Activated naive CD8-positive, alpha-beta T cell treated with anti-CD3 and anti-CD28 coated beads, Interleukin-2, amount 50 U/mL, for 24 hours (primary cell): ENCODE measurements at places on chromosomes 2 and 18.

GRCh38 chr2:182360663-182361260, 66.1 kb downstream of the PDE1A start:
- DNase-seq: no peak

GRCh38 chr2:16870491-16871076, 204.9 kb upstream of the CYRIA start:
- no peak for DNase-seq

GRCh38 chr2:157460897-157461296, 17.0 kb upstream of the CYTIP start:
- no peak for DNase-seq

DNA sequence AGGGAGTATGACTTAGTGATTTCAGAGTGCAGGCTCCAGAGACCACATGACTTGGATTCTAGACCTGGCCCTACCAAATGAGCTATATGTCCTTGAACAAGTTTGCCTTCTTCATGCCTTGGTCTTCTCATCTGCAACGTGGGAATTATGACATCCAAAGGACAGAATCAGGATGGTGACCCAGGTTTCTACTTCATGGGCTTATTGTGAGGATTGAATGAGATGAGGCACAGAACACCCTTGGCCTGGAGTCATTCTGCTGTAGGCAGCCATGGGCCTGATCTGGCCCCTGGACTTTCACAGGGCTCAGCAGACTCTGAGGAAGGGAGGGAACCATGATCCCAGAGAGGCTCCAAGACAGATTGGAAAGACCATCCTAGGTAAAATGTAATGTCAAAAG, 85.6 kb upstream of the HAAO start:
- DNase-seq: no peak

GRCh38 chr2:130369311-130369964, 13.6 kb downstream of the PTPN18 start:
- DNase-seq: no peak

GRCh38 chr2:127084611-127085316, 22.2 kb downstream of the BIN1 start:
- peak; percentile 52 for DNase-seq

GRCh38 chr2:83238111-83238510, 1221.0 kb downstream of the SUCLG1 start:
- no peak for DNase-seq

DNA sequence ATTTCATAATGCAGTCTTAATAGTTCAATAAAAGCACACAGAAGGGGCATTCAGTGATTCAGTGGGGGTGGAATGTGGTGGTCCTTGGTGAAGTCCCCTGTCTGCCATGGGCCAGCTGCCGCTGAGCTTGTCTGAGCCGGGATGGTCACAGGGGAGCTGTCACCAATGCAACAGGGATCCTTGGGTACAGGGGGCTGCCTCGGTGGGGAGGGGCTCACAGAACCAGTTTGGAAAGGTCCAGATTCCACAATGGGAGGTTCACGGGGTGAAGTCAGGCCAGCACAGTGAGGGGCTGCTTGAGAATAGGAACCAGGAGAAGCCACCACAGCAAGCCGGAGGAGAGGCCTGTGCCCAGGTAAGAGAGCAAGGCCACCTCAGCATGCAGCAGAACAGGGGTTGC, 75.4 kb downstream of the GYPC start:
- DNase-seq: no peak

GRCh38 chr2:110166266-110166665, 38.5 kb downstream of the NPHP1 start:
- DNase-seq: no peak

DNA sequence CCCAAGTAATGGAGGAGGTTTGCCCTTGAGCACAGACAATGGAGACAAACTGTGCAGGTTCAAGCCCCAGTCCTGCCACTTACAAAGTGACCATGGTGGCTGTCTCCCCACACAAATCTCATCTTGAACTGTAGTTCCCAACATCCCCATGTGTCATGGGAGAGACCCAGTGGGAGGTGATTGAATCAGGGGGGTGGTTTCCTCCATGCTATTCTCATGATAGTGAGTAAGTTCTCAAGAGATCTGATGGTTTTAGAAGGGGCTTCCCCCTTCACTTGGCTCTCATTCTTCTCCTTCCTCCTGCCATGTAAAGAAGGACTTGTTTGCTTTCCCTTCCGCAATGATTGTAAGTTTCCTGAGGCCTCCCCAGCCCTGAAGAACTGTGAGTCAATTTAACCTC, 225.4 kb downstream of the TXNL1 start:
- no peak for DNase-seq

GRCh38 chr2:65367524-65367923, 64.9 kb downstream of the SPRED2 start:
- no peak for DNase-seq

- peak; percentile 28 for DNase-seq
These were observed 573 bp downstream of the PAIP2B start for GRCh38 chr2:71226096-71226964.

- no peak for DNase-seq
These were observed 186.9 kb upstream of the SALL3 start for GRCh38 chr18:78792736-78793135.

DNA sequence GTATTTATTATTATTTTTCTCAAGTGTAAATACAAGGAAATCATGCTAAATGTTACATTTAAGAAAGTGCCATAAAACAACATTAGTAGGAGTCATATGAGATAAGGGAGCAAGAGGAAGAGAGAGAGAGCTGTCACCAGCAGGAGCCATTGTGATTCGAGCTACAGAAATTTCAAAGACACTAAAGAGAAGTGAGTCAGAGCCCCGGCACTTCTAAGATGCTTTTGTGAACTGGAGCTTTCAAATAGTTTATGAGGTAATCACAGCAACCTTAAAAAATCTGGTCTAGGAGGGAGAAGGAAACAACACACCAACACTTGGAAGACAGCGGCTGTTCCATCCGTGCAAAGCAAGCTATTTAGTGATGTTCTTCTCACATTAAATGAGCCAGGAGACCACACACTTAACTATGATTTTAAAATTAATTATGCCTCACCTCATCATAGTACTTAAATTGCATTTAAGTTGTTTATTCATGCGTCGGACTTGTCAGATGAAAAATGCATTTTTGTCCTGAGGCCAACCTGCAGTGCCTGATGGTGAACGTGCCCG, 382.7 kb upstream of the SALL3 start:
- no peak for DNase-seq

GRCh38 chr18:10559553-10560451, 34.0 kb downstream of the NAPG start:
- DNase-seq: peak; percentile 20

DNA sequence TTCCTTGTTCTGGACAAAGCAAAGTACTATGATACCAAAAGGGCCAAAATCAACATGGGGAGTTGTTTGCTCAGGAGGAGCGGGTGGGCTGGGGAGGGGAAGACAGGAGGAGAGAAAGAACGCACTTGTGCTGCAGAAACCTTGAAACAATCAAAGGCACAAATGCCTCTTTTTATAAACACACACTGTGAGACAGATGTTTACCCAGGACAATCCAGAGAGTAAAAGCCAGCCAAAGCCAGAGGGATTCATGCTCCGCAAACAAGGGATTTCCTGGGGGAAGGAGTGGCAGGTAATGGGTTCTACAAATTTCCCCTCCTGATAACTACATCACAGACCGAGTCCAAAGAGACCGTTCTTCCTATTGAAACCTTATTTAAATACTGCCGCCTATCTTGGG, 323.5 kb upstream of the SKOR2 start:
- DNase-seq: no peak

DNA sequence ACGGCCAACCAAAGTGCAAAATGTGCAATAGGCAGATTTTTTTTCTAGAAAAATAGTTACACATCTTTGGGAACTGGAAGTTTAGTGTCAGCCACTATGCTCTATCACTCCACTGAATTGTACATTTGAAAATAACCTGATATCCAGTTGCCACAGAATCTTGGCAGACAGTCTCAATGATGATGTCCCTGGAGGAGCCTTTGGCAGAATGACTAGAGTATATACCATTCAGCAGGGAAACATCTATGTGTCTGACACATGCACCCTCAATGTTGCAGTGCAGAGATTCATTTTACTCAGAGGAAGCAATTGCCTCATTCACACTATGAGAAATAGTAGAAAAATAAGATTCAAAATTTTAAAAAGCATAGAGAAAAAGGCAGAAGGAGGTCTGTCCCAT, 475.8 kb downstream of the LRRTM4 start:
- no peak for DNase-seq

DNA sequence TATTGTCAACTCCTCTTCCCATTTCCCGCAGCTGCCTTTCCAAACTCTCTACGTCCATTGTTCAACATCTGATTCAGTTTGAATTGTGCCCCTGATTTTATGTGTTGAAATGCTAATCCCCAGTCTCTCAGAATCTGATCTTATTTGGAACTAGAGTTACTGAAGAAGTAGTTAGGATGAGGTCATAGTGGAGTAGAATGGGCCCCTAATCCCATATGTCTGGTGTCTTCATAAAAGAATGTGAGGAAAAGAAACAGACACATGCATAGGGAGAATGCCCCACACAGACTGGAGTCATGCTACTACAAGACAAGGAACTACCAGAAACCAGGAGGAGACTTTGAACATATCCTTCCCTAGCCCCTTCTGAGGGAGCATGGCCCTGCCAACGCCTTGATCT, 99.2 kb downstream of the LRP1B start:
- no peak for DNase-seq

DNA sequence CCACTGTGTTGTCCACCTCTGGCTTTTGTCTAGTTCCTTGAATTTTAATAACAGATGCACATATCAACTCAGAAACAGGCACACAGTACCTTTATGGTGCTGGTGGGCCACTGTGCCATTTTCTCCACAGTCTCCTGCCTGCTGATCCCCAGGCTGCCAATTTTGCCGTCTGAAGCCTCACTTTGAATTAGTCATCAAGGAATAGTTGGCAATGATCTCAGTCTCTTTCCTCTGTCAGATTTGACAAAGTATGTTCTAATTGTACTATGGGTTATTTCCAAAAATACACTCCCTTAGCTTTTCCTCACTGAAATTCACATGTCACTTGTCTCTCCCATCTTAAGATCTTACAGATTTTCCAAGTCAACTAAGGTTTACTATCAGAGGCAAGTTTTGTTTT, 140.7 kb downstream of the ZNF516 start:
- DNase-seq: no peak

DNA sequence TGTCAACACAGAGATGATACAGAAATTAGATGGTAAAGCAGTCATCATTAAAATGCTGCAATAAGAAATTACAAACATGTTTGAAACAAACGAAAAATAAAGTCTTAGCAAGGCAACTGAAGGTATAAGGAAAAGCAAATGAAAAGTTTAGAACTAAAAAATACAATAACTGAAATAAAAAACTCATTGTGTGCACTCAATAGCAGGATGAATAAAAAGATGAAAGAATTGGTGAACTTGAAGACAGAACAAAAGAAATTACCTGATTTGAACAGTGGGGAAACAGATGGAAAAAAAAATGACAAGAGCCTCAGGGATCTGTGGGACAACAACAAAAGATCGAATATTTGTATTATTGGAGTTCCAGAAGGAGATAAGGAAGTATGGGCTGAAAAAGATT, 46.5 kb downstream of the TSN start:
- DNase-seq: no peak

DNA sequence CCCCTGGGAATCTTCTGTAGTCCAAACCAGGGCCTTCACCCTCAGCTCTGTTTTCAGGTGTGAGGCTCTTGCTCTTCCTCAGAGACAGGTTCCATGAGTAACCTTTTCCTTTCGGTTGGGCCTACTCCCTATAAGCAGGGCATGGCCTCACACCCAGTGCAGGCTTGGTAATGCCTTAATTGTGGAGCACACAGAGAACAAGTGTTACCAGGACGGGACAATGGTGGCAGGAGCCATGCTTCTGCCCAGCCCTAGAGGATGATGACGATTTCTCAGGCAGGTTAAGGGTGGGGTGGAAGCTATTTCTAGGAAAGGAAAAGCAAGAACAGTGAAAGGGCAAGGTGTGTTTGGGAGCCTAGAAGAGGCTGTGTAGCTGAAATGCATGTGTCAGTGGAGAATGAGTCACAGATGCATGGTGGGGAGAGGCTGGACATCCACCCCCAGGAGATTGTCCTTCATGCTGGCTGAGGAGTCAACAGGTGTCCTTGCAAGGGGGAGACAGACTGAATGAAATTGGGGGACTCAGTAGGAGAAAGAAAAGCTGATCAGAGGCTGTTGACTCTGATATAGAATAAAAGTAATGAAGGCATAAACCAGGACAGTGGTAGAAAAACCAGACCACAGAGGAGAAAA, 22.0 kb upstream of the SERPINB12 start:
- DNase-seq: no peak

GRCh38 chr2:166375736-166376487, at the start of gene SCN9A:
TSS of gene SCN9A (minus strand) at chr2:166375944. CDS start at chr2:166311756, 64,188 bp downstream.
- peak; percentile 25 for DNase-seq

DNA sequence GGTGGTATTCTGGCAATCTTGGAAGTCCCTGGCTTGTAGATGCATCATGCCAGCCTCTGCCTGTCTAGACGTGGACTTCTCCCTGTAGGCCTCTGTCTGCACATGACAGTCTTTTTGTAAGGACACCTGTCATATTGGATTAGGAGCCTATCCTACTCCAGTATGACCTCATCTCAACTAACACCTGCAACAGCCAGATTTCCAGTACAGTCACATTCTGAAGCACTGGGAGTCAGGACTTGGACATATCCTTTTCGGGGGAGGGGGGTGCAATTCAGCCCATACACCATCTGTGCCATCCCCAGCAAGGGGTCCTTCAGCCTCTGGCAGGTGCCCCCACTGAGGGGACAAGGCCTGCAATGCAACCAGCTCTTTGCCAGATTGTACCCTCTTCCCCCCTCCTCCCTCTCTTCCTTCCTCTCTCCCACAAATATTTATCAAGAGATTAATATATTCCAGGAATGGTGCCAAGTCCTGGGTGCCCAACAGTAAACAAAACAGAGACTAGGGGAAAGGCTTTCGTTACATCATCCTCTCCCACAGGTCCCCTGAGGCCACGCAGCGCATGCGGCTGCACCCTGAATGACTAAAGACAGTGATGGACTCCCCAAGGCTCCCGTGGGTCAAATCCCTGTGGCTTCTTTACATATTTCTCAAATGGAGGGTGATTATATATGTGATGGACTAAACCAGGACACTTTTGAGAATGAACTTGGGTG, 20.5 kb upstream of the MYCN start:
- DNase-seq: no peak

GRCh38 chr2:84924173-84925106, 19.0 kb downstream of the TMSB10 start:
- peak; percentile 59 for DNase-seq

- no peak for DNase-seq
These were observed 21.8 kb downstream of the LPIN2 start for GRCh38 chr18:2990956-2991640.

DNA sequence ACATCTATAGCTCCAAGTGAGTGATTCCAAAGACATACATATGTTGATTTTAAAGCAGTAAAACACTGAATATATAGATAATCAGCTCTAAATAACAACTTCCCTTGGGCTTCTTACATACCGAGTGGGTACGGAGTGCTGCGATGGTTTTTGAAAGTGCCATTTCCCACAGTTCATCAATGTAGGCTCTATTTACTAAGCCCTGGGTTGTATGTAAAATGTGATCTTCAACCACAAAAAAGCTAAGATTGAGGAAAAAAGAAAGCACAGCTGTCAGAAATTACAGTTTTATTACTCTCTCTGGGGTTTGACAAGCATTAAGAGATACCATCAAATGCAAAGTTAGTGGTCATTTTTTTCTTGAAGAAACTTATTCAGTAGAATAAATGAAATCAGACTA, 312.8 kb downstream of the EXOC6B start:
- DNase-seq: no peak
